ENCODE measurements at places on chromosomes 13 and 19.
A peak's percentile ranks its signal among the peaks of the same experiment; 100 is the strongest.

DNA sequence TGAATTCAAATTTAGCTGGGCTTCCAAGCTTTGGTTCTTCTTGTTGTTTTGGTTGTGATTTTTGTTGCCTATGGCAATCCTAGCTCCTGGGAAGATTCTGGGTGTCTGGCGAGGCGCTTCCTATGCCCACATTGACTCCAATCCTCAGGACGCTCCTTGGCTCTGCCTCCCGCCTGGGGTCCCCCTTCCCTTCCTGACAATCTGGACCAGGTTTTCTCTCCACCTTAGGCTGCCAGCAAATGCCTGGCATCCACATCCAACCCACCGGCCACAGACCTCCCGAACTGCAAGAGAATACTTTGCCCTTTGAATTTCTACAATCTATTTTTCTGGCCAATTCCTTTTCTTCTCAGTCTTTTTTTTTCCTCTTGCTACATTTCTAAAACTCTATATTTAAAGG is 186.9 kb upstream of the UBL3 start:
- DNase-seq, result no peak

GRCh38 chr13:105139380-105140285 is 1395.8 kb downstream of the EFNB2 start:
- DNase-seq, result no peak

- DNase-seq, result no peak
Measured at GRCh38 chr19:45244133-45244794, 943 bp downstream of the EXOC3L2 start.

- DNase-seq, result peak; percentile 93
Measured at GRCh38 chr19:13691569-13692435, 72.5 kb upstream of the MRI1 start.

DNA sequence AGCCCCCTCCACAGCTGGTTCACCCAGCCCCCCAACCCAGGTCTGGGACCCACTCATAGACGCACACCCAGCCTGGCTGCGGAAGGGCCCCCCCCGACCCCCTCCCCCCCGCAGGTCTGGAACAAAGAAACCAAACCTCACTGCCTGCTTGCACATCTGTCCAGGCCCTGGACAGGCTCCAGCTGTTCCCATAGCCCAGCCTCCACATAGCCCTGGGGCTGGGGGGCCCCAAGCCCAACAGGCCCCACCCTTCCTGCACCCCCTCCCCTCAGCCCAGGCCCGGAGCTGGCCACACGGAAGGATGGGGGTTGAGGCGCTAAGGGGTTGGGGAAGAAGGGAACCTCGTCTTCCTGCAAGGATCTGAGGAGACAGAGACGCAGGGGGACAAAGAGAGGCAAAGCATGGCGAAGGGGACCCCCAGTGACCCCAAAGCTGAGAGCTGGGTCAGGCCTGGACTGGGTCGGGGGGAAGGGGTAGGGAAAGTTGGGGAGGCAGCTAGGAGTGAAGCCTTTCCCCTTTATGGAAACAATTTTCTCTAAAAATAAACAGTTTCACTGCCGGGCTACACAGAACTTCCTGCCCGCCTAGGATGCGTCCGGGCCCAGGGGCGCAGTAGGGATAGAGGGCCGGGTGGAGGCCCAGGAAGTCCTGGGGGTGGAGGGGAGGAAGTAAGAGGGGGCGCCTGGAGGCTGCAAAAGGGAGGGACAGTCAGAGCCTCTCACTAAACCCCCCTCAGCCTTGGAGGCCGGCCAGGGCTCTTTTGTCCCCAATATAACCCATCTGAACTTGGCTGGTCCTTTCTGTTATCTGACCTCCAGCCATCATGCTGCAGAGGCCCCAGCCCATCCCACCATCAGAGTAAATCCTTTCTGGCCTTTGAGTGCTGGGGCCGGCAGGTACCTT is 2.4 kb downstream of the KANK2 start:
- no peak for DNase-seq

DNA sequence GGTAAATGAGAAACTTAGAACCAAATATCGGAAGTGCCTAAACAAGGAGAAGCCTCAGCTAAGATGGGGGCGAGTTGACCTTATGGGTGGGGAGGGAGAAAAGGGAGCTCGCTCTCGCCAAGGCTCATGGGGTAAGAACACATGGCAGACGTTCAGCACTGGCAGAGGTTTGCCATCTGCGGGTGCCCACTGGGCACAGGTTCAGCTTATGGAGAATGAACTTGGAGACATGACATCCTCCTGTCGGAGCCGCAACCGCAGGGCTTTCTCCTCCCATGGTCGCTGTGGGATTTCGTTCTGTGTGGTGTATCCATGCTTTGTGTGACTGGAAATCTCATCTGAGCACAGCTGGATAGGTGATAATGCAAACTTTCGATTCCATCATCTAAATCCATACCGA is 36.1 kb upstream of the PEPD start:
- no peak for DNase-seq

All from PC-3 (cell line).